ENCODE measurements at places on chromosomes 7 and 10.

- DNase-seq: no peak
Measured at GRCh38 chr10:131477457-131478121, 166.1 kb upstream of the TCERG1L start.

DNA sequence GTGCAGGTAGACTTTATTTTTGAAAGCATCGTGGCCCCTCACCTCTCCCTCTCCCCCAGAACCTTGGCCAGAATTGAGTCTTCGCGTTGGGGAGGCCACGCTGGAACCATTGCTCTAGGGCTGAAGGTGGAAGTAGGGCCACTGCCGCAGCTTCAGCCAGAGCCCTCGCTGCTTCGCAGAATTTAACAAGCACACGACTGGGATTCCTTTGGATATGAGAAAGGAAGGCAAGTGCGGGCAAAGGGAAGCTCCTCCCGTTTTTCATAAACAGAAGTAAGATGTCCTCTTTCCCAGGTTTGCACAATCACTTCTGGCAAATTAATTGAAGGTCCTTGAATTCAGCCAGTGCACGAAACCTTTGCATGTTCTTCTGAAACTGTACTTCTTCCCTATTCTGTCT, 168.1 kb downstream of the CCDC3 start:
- no peak for DNase-seq

DNA sequence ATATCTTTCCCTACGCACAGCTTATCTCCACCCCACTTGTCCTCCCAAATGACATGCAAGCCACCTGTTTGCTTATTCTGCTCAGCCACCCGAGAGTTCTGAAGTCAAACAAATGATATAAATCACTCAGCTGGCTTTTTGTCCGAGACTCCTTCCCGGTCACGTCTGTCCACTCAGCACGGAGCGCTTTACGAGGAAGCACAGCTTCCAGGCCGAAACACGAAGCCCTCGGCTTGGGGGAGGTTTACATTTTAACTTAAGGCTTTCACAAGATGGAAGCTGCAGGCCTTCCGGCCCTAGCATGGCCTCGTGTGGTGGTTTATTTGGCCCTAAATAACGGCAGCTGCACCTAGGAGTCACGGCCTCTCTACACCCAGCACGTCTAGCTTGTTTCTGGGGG, 60.1 kb upstream of the GNA12 start:
- no peak for DNase-seq

GRCh38 chr10:25308278-25308677, 133.5 kb downstream of the GPR158 start:
- no peak for DNase-seq

GRCh38 chr10:110326351-110327032, 21.8 kb upstream of the SMNDC1 start:
- no peak for DNase-seq

DNA sequence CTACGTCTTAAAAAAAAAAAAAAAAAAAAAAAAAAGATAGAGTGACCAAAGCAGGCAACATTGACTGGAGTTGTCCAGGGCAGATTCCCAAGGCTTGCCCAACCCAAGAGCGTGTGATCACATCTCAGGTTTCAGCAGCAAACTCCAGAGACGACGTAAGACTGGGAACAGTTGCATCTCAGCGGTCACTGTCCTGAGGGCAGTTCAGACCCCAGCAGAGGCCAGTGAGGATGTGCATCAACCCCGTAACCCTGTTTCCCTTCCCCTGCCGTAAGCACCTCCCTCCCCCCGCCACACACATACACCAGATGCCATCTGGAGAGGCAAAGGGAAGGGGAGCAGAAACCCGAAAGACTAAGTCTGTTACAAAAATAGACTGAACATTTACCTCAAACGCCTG, 19.3 kb upstream of the TOMM7 start:
- peak; percentile 60 for DNase-seq

- peak; percentile 16 for DNase-seq
Measured at GRCh38 chr7:106652092-106652491, 8.9 kb downstream of the CCDC71L start.

DNA sequence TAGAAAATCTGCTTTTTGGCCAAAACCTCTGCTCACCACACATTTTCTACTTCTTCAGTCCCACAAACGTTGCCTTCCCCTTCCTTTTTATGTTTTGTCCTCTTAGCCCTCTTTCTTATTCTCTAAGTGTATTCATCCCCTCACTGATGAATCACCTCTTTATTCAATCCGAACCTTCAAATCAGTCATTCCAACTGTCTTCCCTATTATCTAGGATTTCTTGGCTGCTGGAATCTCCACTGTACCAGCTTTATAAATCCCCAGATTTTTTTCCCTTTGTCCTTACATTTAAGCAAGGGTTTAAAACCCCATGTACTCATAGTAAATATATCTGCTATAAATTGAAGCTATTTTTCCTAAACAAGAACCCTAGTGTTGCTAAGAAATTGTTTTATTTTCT, 176.9 kb downstream of the SEMA3A start:
- no peak for DNase-seq

DNA sequence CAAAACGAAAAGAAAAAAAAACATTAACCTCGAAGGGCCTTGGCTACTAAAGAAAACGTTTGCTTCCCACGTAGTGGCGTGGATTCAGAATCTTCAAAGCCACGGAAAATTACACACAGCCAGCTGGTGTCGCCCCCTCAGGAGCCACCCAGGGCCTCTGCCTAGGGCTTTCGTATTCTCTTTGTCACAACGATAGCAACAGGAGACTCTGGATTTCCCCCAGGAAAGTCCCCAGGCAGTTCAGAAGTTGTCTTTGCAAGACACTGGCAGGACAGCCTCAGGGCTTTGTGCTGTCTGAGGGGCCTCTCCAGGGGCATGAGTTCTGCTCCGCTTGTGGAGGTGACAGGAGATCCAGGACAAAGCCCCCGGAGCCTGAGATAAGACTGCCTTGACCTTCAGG, 150.2 kb upstream of the INSYN2A start:
- DNase-seq: no peak
